Suppressor macrophage treated with lipopolysaccharide for 1 hour (primary cell): ENCODE measurements at places on chromosomes 11 and 22.

GRCh38 chr11:48184452-48184851 is 32.2 kb upstream of the OR4B1 start:
- no peak for DNase-seq

DNA sequence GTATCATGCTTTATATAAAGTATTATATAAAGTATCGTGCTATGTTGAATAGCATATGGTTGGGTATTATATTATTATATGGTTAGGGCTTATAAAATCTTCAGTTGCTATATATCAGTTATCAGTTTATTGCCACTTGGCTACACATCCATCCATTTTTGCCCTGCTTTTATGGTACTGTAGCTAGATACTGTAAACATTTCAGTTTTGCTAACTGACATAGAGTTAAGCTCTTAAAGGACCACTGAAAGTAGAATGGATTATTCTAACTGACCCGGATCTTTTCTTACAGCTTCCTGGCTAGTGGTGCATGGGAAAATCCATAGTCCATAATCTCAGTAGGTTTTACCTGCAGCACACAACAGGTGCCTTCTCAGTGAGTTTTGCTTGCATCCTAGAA is 405.3 kb upstream of the LUZP2 start:
- no peak for DNase-seq

GRCh38 chr11:1772270-1773130 is 8.8 kb upstream of the CTSD start:
- DNase-seq: peak; percentile 88

GRCh38 chr22:39089928-39090327 is 7.1 kb upstream of the APOBEC3H start:
- DNase-seq: no peak

DNA sequence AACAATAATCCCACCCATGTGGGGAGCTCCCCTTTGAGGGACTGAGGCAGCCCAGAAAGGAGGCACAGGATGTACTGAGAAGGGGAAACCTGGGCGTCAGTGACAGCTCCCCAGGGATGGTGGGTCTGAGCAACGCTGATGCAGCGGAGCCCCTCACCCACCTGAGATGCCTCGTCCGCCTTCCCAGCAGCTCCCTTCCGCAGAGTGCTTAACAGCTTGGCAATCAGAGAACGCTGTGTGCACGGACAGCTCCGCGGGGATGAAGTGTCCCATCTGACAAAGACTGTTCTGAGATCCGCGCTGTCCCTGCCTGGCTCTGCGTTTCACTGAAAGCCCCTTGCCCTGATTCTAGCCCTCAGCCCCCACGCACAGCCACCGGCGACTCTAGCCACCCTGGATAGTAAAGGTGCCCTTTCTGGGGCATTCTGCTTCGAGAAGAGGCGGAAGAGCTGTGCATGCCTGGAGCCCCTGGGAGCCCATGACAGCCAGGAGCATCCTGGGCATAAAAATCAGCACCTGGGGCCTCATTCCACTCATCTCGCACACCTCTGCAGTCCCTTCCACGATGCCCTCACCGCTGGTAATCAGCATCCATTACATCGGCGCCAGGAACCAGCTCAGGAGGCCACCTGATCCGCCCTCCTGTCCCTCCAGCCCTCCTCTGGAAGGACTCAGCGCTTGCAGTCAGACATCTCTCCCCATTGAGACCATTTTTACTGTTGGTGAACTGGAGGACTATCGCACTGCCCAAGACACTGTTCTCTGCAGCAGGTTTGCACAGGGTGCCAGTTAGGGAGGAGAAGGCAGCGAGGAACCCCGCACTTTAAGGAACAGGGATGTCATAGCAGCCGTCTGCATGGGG is 10.7 kb downstream of the KCNJ5 start:
- DNase-seq: no peak

- DNase-seq: no peak
Measured at GRCh38 chr11:38060920-38061319, 1462.9 kb upstream of the RAG2 start.

DNA sequence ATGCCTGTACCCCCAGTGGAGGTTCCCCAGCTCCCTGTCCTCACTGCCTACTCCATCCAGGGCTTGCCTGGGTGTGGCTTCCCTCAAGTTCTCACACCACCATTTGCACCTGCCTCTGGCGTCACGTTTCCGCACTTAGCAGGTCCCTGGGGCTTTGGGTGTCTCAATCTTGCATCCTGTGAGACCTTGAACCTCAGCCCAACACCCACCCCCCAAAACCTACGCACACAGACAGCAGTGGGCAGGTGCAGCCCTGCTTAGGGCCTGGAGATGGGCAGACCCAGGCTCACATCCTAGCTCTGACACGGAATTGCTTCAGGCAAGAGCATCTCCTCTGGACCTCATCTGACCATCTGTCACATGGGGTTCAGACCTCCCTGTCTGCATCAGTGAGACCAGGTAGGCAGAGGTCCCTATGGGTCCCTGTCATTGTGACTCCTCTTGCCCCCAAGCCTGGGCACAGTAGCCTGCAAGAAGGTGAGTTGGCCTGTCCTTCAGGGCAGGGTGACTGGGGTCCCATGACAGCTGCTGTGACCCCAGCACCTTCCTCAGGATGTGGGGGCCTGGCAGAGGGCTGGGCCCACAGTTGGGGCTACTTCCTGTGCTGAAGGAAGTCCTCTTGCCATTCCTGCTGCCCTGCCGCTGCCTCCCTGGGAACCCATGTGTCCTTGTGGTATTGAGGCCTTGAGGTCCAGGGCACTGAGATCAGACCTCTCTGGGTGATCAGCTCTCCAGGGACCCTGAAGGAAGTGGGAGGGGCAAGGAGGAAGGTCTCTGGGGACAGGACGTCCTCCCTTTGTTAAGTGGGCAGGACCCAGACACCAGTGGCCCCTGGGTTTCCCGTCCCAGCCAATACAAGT is 2.0 kb downstream of the SIPA1 start:
- DNase-seq: no peak

GRCh38 chr11:95435628-95436353 is 204.8 kb upstream of the SESN3 start:
- no peak for DNase-seq

- DNase-seq: no peak
Measured at GRCh38 chr11:115580927-115581680, 76.9 kb upstream of the CADM1 start.

- no peak for DNase-seq
Measured at GRCh38 chr11:82675838-82676237, 57.8 kb downstream of the FAM181B start.

GRCh38 chr11:33773404-33773986 is 825 bp downstream of the FBXO3 start:
- DNase-seq: peak; percentile 30

DNA sequence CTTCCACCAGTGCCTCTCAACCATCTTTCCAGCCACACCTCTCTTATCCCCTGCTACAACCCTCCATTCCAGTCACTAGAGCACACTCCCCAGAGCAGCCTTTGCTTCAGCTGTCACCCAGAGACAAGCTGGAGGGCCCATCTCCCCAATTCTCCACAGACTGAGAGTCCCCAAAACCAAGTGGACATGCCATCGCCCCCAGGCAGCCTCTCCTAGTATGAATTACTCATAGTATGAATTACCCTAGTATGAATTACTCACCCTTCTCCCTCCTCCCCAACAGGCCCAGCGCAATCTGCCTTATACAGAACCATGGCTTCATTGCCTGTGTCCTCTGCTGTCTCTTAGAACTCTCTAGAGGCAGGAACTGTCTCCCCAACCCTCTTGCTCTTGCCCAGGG is 24.8 kb downstream of the MYH9 start:
- DNase-seq: peak; percentile 81

DNA sequence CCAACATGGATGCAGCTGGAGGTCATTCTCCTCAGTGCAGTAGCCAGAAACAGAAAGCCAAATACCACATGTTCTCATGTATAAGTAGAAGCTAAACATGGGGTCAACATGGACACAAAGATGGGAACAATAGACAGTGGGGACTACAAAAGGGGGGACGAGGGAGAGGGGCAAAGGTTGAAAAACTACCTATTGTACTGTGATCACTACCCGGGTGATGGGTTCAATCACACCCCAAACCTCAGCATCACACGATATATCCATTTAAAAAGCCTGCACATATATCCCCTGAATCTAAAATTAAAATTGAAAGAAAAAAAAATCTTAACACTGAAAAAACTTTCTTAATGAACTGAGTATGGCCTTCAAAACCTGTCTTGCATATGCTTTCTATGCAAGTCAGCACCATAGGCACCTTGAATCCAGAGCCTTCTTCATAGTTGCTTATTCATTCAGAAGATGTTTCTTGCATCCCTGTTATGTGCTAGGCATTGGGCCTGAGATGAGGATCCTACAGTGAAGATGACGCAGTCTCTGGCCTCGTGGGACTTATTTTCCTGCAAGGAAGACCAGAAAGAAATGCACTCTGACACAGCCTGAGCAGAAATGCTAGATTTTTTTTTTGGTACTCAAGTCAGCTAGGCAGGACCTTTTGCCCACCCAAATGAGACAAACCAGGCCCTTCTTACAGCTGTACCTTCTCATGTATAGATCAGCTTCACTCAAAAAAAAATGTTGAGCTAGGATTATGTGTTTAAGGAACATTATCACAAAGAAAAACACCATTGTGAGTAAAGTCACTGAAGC is 21.0 kb downstream of the NNMT start:
- no peak for DNase-seq

GRCh38 chr22:26589367-26589844 is 526 bp downstream of the TPST2 start:
- peak; percentile 30 for DNase-seq

DNA sequence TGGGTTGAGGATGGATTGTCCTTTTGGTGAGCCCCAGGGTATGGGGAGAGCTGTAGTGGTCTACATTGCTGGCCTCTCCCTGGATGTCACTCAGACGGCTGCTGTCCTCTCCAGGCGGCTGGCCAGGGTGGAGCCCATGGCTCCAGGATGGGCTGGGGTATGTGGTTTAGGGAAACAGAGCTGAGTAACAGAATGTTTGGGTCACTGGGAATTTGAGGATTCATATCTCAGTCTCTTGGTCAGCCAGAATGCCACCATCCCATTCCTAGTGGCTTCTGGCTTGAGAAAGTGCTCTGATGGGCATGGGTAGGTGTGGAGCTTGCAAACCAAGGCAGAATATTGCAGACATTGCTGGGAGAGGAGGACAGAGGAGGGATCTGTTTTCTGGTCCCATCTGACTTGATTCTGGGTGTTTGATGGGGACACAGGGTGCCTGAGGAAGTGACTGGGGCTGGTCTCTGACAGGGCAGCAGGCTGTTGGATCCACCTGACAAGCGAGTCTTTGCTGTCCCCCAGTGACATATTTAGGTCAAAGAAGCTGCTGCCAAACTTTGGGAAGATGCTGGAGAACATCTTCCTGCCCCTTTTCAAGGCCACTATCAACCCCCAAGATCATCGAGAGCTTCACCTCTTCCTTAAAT is 41.4 kb downstream of the AMPD3 start:
- DNase-seq: no peak

GRCh38 chr11:62399172-62399877 is 19.5 kb upstream of the SCGB1A1 start:
- no peak for DNase-seq

DNA sequence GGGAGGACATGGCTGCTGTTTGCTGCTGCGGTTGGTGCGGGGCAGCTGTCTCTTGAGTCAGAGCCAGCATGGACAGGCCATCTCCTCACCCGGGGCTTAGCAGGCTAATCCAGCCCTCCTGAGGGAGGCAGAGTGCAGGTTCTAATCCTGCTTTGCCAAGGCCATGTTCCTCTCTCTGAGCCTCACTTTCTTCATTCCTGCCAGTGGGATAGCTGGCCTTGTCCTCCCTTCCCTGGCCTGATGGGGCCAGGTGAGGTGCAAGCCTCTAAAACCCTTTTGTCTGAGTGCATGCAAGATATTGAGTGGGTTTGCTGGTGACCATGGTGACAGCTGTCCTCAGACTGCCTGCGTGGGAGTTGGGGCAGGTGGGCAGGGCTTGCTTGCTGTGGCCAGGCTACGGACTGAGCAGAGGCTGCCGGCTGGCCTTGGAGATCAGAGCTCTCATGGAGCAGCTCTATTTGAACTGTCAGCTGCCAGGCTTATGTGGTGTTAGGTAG is 3.6 kb downstream of the USP35 start:
- peak; percentile 55 for DNase-seq

- no peak for DNase-seq
Measured at GRCh38 chr11:69114811-69115523, 40.8 kb upstream of the SMIM38 start.

GRCh38 chr11:77758331-77758730 is 62.2 kb downstream of the RSF1 start:
- DNase-seq: no peak

GRCh38 chr11:69909561-69910518 is 90.6 kb upstream of the FGF3 start:
- peak; percentile 16 for DNase-seq

DNA sequence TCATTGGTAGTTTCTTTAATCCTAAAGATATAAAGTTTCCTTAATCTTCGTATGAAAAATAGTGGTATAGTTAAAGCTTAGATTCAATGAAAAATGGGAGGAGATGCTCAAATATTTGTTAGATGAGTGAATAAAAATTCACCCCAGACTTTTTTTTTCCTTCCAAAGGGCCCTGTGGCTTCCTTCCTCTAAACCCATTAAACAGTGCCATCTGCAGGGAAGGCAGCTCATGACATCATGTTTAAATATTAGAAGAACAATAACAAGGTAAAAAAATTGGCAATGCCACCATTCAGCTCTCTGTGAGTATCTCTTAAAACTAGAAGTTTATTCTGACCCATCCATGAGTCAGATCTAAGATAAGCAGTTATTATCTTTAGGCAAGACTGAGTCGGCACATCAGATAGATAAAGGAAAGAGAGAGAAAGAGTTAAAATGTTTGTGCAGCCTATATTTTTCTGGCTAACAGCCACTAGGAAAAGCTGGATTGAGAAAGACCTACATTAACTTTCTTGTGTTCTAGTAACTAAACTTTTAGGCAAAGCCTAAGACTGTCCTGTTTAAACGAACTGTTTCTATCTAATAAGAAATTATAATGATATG is 19.1 kb upstream of the OOSP1 start:
- DNase-seq: peak; percentile 70

DNA sequence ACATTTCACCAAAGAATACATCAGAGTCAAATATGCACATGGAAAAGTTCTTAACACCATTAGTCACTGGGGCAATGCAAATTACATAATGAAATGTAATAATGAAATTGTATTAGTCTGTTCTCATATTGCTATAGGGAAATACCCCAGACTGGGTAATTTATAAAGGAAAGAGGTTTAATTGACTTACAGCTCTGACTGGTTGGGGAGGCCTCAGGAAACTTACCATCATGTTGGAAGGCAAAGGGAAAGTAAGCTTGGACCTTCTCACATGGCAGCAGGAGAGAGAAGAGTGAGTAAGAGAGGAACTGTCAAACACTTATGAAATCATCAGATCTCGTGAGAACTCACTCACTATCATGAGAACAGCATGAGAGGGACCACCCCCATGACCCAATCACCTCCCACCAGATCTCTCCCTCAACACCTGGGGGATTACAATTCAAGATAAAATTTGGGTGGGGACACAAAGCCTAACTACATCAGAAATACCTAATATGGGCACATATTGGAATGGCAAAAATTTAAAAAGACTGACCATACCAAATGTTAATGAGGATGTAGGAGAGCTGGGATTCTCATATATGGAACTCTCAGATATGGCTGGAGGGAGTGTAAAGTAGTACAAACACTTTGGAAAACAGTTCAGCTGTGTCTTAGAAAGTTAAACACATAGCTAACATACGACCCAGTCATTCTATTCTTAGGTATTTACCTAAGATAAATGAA is 65.1 kb upstream of the CD44 start:
- peak; percentile 86 for DNase-seq
